ENCODE measurements at places on chromosomes 1 and 21.

DNA sequence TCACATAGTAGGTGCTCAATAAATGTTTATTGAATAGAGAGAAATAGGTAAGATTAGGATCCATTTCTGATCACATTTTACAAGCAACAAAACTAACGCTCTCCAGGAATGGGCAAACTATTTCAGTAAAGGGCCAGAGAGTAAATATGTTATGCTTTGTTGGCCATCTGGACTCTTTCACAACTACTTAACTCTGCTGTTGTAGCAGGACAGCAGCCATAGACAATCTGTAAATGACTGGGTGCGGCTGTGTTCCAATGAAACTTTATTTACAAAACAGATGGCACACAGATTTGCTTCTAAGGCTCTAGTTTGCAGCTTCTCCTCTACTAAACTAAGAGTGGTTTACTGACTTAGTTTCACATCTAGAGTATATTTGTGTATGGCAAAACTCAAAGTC lies 83.0 kb upstream of the BACH1 start:
- DNase-seq = no peak

DNA sequence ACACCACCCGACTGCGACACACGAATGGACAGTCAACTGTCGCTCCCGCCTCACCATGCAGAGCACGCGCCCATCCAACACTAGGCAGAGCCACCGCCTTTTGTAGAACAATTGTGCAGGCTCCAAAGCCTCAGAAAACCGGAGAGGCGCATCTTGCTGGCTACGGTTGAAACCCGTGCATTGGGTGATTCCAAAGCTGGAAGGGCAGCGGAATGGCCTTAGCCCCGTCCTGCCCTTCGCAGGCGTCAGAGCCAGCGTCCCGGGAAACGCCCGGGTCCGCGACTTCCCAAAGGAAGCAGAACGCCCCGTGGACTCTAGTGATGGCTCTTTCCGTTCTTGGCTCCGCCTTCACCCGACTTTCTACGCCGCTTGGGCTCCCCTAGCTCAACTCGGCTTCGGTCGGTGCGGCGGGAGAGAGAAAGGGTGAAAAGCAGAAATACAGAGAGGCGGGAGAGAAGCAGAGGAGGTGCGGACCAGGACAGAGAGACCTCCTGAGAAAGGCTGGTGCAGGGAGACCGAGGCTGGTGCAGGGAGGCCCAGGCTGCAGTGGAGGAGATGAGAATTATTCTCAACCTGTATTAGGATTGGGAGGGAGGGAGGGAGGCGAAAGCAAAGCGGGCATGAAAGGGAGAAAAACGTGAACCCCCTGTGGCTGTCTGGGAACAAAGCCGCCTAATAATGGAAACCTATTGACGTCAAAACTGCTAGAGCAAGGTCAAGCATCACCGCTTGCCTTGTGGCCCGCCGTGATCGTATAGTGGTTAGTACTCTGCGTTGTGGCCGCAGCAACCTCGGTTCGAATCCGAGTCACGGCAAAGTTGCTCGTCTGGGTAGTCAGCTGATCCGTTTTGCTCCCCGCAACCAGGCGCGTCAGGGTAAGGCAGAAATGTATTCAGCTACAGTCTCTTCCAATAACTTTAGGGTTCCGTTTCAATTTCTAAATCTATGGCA lies 99.5 kb downstream of the PRKAB2 start:
- peak; percentile 64 for DNase-seq

DNA sequence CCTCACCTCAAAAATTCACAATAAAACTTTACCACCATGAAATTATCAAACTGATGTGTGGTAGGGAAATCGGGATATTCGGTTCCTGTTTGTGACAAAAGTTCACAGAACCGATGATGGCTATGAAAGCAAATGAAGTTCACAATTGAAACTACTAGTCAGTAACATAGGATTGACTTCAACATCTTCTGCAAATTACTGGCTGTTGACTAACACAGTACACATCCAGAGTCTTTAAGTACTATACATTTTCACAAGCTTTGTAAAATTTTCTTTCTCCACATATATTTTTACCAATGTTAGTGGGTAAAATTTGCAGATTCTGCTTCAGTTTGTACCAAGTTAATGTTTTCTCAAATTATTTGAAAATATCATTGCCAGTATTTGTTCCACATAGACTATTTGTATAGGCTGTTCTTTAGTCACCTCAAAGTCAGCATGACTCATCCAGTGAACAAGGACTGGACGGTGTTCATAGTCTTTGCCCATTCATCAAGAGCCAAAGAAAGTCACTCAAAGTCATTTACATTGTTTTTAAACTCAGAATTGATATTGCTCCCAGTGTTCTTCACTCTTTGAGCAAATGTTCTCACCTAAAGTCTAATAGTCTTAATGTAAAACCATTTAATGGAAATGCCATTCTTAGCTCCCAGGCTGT lies 213.4 kb downstream of the USP25 start:
- DNase-seq = no peak

DNA sequence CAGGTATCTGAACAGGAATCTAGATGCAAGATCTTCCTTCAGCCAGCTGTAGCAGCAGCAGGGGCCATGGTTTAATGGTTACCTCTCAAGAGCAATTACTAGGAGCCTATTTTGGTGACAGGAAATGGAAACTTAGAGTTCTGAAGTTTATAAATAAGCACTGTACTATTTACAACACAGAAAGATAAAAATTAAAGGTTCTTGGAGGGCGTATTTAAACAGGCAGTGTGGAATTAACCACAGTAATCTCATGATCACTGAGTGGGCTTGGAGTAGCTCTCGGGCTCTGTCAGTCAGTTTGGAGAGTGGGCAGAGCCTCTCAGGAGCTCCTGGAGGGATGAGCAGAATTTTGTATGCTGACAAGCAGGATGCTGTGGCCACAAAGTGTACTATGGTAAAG lies 10.2 kb upstream of the FCRL5 start:
- no peak for DNase-seq

- peak; percentile 32 for DNase-seq
These were observed 64.5 kb downstream of the NPHP4 start for GRCh38 chr1:5927506-5928370.

DNA sequence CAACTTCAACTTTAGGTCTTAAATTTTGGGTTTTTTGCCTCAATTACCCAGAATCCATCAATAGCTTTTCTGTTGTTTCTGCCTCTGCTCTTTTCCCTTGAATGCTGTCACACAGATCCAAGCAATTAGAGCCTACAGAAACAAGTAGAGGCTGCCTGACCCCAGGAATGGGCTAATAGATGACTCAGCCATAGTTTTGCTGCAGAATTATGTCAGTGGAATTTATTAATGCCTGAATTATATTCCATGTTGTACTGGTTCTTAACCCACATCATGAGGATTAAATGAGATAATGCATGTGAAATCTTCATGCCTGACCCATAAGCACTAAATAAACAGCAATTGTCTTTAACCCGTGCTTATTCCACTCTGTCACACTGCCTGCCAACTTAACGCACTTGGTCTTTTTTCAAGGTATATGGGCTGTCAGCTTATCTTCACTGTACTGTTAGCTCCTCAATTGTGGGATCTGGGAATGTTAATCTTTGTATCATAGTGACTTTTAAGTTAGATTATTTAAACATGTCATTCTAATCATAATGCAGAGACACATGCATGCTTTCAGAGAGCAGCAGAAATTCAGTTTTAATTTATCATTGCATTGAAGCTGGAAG lies 213.3 kb downstream of the ROR1 start:
- no peak for DNase-seq

DNA sequence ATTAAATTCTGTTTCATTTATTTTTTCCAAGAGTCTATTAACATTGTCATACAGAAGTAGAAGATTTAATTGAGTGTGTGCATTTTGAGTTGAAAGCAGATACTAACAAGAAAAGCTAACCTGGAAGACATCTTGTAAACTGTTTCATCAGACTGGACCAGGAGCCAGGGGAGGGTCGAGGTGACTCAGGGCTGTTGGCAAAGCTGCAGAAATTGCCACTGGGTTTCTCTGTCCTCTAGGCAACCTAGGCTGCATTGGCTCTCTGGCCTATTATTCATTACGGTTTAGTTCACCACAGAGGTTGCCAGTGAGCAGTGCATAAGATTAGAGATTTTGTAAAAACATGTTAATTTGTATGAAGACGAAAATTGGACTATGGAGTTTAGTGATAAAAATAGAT lies 27.5 kb downstream of the ERG start:
- DNase-seq = no peak

GRCh38 chr1:171434717-171435346 lies 50.5 kb upstream of the PRRC2C start:
- DNase-seq = no peak

DNA sequence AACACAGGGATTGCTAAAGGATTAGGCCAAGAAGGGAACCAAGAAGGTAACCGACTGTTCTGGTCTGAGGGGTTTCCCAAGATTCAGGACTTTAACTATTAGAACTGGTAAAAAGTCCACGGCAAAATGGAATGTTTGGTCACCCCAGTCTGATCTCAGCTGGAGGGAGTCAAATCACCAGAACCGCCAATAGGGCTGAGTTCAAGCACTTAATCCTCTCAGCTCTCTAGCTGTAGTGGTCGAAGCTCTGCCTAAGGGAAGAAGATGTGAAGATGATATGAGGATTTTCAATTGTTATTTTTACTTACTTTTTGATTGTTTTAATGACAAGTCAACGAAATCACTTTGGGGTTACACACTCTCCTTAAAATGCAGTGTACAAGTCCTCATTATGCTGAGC lies 29.1 kb downstream of the F5 start:
- DNase-seq = no peak

DNA sequence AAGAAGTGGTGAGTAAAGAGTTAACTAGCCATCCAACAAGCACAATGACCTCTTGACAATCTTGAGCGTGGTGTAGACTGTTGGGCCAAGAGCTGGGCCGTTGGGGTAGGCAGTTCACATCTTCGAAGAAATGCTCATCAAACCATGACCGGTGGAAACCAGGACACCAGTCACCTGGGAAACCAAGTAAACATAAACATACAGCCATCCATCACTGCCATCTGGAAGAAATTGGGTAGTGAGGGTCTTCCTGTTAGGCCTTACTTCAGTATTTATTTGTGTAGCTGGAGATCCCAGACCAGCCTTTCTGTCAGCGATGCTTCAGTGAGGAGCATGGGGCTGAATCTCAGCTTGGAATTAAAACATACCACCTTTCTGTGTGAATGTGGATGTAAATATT lies 108.1 kb upstream of the HAO2 start:
- no peak for DNase-seq

DNA sequence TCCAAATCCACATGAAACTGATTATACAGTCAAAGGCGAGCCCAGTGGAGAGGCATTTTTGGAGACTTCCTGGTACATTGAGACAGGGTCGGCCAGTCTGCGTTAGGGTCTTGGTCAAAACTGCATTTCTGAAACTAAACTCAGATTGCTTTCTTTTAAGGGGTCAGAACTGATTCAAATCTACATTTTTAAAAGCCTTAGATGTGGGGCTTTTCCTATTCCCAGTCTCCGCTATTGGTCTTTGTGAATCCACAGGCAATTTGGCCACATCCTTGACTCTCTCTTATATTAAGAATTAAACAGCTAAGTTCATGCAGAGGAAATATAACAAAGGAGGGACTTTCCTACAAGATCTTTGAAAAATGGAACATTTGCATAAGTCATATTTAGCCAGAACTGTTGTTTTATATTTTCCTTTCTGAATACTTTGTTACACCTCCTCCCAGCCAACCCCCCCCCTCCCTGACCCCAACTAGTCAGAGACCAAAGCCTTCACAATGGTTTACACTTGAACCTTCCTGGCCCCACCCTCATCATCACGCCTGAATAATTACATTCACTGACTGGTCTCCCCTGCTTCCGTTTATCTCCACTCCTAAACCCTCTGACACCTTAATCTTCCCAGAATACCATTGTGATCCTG lies 30.9 kb downstream of the SELL start:
- no peak for DNase-seq

DNA sequence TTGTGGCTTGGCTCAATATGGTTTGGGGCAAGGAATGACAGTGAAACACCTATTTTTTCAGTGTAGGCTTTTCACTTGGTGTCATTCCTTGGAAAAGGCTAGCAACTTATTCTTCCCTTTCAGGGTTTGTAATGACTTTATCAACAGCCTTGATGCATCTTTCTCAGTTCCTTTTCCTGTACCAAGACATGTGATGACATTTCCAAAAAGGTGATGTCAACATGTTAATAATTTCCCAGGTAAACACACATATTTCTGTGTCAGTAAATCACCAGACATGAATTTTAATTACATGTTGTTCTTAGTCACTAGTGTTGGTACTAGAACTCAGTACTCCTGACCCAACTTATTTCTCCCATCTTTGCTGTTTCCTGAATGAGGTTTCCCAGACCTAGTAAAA lies 37.8 kb upstream of the RRP15 start:
- no peak for DNase-seq

GRCh38 chr1:160717306-160717705 lies 5.7 kb upstream of the CD48 start:
- no peak for DNase-seq

- DNase-seq = no peak
These were observed 67.5 kb downstream of the CLIC6 start for GRCh38 chr21:34736116-34736874.

DNA sequence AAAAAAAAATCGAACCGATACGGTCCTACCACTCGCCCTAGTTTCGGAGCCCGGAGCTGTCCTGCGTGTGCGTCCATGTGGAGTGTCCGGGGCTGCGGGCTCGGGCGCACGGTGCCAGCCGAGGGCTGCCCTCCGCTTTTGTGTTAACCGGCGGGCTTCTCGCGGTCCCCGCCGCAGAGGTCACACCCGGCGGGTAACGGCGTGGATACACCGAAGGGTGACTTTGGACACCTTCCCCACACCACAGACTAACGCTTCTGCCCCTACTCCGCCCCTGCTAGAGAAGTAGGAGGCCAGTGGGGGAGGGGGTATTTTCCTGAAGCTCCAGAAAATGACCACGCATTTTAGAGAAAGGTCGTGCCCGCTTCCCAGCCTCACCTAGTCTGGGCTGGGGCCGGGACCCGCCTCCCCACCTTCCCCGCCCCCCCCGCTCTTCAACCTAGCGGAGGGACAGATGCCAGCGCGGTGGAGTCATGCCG lies 609 bp upstream of the ATF3 start:
- DNase-seq = no peak

GRCh38 chr1:166471359-166471758 lies 304.6 kb upstream of the FAM78B start:
- DNase-seq = no peak

DNA sequence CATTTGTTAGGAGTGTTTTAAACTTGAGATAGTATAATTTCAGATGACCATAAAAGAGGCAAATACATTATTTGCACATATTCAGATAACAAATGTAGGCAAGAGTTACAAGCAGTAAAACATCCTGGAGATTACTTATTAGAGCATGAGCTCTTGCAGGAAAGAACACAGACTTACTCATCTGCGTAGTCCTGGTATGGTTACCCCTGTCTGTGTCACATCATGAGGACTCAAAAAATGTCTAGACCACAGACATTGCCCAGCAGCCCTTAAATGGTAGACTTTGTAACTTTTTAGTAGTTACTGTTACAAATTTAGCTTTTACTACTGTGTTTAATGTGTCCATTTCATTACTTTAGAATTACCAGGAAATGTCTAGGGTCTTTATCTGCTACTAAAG lies 12.8 kb downstream of the CACHD1 start:
- DNase-seq = no peak

DNA sequence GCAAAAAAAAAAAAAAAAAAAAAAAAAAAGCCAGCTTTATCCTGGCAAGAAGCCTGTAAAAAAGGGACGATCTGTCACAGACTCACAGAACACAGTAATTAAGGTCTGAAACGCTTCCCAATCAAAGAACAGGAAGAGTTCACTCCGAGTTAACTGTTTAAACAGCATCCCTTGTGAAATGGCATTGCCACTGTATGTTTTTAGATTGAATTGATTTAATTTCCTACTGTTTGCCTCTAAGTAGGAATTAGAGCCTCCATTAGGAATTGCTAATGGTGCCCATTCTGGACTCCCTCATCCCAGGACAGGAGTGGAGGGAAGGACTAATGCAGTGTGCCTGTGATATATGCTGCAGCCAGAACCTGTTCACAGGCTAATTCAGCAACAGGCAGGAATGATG lies 370.8 kb downstream of the RWDD3 start:
- DNase-seq = no peak

All from activated CD8-positive, alpha-beta memory T cell treated with anti-CD3 and anti-CD28 coated beads, Interleukin-2, amount 50 U/mL, for 48 hours (primary cell).